Stimulated activated CD8-positive, alpha-beta memory T cell treated with anti-CD3 and anti-CD28 coated beads, Interleukin-4, amount 100 ng/mL, for 1 hour (primary cell): ENCODE measurements at places on chromosomes 12 and 14.

- DNase-seq = no peak
These were observed 46.2 kb downstream of the KDM2B start for GRCh38 chr12:121534495-121535148.

DNA sequence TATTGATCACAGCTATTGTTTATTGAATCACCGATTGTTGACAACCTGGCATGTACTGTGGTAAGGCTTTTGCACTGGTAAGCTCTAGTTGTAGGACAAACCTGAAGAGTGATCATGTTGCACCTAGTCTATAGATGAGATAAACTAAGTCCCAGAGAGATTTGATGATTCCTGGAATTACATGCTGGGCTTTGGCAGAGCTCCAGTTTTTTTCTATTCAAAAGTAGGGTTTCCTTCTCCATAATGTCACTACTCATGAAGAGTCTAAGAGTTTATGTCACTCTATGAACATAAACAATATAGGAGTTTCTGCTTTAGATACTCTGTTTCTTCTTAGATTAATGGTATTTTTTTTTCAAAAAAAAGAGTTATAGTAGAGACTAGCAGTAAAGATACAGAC, 72.0 kb downstream of the BMP4 start:
- DNase-seq = no peak

GRCh38 chr14:103122585-103122946, 695 bp upstream of the TNFAIP2 start:
- no peak for DNase-seq

DNA sequence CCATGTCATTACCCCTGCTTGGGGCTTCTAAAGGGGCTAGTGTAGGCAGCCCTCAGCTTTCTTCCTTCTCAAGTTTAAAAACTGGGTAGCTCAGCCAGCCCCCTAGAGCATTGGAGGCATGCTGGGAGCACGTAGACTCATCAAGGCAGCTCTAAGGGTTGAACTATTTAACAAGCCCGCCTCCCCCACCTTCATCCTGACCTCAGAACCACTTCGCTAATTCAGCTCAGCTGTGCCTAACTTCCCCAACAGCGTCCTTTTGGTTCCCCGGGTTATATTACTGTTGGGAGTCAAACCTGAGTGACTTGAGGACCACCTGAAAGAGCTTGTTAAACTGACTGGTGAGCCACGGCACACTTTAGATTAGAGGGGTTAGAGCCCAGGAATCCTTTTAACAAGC, 30.1 kb downstream of the MAX start:
- DNase-seq = no peak

DNA sequence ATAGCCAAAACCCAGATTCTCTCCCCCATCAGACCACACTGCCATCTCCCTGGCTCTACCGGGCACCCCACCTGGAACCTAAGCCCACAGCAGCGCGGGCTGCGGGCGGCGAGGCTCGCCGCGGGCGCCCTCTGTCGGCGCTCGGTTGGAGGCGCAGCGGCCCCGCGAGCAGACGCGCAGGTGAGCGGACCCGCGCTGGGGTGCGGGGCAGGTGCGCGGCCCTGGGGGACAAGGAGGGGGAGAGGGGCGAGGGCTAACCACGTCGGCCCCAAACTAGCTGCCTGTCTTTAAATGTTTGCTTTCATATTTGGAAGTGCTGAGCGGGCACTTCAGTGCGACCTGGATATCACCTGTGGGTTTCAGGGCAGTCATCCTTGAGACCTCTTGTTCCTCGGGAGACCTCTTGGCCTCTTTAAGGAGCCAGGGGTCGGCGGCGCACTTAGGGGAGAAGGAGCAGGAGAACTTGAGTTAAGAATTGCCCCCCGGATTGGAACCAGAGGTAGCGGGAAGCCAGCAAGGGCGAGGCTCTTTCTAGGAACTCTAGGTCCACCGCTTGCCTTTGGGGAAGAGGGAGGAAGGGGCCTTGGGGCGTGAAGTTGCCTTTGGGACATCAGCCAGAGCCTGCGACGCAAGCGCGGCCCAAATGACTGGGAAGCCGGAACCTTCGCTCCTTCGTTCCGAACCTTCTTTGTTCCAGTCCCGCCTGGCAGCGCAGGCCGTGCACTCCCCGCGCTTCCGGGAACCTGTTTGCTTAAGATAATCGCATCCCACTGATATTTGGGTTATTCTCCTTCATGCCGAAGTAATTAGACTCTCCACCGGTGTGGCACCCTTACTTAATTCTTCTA, 78.7 kb downstream of the NEDD1 start:
- no peak for DNase-seq

DNA sequence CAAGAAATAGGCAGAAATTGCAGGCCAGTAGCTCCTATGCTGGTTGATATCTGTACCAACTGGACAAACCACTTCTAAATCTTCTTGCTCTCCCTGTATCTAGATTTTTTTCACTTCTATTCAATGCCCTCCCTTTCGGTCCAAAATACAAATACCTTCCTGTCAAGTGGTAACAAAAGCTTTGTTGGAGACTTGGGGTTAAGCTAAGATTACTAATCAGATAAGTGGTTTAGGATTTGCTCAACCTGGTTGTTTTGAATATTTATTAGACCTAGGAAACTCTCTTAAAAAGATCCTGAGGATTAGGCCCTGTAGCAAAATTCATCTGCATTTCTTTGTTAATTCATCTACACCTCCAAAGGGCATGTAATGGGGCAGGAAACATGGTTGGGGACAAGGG, 410.1 kb downstream of the NAV3 start:
- no peak for DNase-seq

DNA sequence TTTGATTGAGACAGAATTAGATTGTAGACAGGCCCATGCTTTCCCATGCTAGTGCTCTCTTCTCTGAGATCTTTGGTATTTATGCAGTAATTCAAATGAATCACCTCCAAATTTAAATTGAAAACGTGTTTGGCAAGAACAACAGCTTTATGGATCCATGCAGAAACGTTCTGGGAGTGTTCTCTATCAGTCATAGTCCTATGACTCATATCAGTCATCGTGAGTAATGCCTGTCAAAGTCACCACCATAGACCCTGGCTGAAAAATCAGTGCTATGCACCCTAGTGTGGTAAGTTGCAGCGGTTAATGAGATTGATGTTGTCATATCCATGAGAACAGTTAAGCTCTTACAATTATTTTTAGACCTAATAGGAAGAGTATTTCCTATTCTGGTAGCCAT, 90.1 kb upstream of the FOXG1 start:
- DNase-seq = no peak

DNA sequence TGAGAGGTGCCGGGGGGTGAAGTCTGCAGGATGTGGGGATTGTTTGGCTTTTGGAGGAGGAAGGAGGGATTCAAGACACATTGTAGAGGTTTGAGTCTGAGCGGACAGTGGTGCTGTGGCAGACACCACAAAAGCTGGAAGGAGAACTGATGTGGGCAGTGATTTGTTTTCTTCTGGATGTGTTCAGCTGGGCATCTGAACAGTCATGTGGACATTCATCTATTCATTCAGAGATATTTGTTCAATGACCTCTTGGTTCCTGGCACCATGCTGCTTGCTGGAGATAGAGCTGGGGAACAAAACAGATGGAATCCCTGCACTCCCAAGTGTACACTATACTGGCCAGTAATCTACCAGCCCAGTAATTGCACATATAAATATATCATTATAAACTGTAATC, 64.0 kb downstream of the PTPN11 start:
- no peak for DNase-seq

DNA sequence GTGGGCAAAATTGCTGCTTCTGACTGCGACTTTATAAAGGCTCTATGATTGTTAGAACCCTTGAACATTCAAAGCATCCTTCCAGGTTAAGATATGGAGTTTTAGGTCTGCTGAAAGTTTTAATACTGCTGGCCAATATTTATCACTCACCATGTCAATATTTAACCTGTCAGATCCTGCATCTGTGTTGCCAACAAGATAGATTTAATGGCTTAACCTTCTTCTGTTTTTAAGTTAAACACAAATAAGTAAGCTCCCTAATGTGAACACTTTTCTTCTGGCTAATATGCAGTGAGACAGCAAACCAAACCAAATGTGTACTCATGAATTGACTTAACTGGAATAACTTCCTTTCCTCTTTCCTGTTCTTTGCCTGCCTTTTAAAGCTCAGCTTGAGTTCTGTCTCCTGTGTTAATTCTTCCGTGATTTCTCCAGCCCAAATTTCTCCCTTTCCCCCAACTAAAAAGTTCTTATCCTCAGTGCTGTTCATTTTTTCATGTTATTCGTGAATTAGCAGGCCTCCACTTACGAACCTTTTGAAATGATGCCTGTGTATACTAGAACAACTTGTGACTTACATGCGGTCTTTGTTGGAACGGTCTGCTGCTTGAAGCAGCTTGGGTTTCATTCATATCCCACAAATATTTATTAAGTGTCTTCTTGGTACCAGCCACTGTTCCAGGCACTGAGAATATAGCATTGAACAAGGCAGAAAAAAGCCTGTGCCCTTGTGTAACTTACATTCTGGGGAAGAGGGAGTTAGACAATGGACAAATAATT, 9.1 kb downstream of the FBXW8 start:
- no peak for DNase-seq

- no peak for DNase-seq
These were observed at the start of gene LMO3 for GRCh38 chr12:16606117-16606200. LMO3 (minus strand) TSS chr12:16606162; CDS start chr12:16600860, 5,302 bp downstream.

GRCh38 chr12:9992296-9992695, 6.6 kb downstream of the CLEC1B start:
- no peak for DNase-seq

DNA sequence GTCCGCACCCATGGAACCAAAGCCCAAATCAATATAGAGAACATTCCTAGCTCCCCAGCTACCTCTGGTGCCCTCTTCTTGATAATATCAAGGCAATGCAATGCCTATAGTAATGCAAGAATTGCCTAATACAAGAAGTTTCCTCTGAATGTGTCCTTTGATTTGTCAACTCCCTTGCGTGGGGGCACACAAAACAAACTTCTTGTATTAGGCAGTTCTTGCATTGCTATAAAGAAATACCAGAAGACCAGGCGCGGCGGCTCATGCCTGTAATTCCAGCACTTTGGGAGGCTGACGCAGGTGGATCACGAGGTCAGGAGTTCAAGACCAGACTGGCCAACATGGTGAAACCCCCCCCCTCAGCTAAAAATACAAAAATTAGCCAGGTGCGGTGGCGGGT, 10.4 kb upstream of the ITPK1 start:
- DNase-seq = no peak

DNA sequence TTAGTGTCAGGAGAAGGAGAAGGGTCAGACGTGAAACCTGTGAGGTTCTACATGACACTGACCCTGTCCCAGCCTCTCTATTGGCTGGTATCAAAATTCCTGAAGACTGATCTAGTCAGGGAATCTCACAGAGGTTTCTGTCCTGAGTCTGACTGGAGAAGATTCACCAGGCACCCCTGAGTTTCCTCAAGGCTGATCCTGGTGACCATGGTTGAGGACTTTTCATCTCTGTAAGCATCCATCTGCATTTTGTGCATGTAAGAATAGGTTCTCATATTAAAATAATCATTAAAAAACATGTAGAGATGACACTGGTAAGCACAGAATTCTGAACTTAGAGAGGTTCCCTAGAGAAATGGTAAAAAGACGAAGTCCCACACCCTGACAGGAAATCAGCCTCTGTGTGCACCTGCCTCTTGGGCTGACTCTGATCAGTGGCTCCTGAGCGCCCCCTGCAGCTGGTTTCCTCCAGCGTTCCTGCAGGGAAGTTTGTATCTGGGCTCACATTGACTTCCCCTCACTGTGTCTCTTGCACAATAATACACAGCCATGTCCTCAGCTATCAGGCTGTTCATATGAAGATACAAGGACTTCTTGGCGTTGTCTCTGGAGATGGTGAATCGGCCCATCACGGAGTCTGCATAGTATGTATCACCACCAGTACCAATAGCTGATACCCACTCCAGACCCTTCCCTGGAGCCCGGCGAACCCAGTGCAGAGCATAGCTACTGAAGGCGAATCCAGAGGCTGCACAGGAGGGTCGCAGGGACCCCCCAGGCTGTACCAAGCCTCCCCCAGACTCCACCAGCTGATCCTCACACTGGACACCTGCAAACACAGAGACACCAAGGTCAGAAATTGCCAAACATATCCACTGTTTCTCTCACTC, 991.9 kb downstream of the TMEM121 start:
- peak; percentile 66 for DNase-seq

GRCh38 chr14:93133464-93133863, 17.7 kb upstream of the ITPK1 start:
- no peak for DNase-seq

- no peak for DNase-seq
These were observed 57.6 kb downstream of the BRMS1L start for GRCh38 chr14:35883677-35884293.

GRCh38 chr14:97838986-97839385, 1041.8 kb downstream of the VRK1 start:
- DNase-seq = no peak
